Activated CD4-positive, alpha-beta T cell treated with anti-CD3 and anti-CD28 coated beads, Interleukin-2, amount 50 U/mL, for 48 hours (primary cell): ENCODE measurements at places on chromosomes 3 and 15.

DNA sequence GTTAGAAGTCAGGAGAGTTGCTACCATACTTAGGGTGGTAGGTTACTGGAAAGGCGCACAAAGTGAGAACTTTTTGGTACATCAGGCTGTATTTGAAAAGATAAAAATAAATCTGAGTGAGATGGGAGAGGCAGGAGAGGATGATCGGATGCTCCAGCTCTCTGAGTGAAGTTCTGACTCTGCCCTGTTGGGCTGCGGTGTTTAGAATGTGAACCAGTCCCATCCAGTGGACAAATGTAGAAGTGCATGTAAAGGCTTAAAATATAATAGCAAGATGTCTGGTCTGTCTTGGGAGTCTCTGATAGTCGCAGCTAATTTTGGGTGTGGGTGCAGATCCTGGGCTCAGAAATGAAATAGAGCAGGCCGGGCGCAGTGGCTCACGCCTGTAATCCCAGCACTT lies 30.4 kb downstream of the ACKR2 start:
- DNase-seq, result no peak

- no peak for DNase-seq
Measured at GRCh38 chr3:98705212-98705611, 57.9 kb upstream of the ST3GAL6 start.

GRCh38 chr3:132840201-132840700 lies 118.0 kb upstream of the NPHP3 start:
- DNase-seq, result no peak

- DNase-seq, result no peak
Measured at GRCh38 chr3:98807011-98807410, 43.9 kb downstream of the ST3GAL6 start.

- no peak for DNase-seq
Measured at GRCh38 chr3:149091983-149092382, 5.7 kb upstream of the HLTF start.

DNA sequence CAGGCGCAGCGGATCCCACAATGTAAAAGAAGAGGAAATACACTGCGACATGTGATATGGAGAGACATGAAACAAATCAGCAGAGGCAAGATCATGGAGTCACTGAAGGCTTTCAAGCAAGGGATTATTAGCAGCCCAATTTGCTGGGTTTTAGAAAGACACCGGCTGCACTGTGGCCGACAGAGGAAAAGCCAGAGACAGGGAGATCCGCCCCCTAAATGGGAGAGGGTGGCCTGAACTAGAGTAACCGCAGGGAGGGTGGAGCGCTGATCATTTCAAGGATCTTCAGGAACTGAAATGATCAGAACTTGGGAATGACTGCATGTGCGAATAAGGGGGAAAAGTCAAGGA lies 612 bp upstream of the C15orf40 start:
- DNase-seq, result no peak

- DNase-seq, result no peak
Measured at GRCh38 chr3:62625268-62625667, 249.9 kb downstream of the CADPS start.
